ENCODE measurements at places on chromosomes 3 and 15.

DNA sequence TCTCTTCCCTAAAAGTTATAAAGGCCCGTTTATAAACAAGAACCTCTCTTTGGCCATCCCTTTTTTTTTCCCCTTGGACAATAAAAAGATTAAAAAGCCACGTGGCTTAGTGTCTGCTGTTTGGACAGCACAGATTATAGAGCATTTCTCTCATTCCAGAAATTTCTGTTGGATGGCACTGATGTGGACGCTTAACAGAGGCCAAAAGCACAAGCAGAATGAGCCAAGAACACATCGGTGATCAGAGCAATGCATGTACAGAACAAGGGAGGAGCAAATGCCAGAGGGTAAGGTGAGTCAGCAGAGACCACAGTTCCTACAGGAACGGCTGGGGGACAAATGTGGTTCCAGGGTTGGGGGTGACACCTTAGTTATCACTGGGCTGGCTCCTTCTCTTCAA lies 30.3 kb upstream of the CTNNB1 start:
- DNase-seq: no peak

DNA sequence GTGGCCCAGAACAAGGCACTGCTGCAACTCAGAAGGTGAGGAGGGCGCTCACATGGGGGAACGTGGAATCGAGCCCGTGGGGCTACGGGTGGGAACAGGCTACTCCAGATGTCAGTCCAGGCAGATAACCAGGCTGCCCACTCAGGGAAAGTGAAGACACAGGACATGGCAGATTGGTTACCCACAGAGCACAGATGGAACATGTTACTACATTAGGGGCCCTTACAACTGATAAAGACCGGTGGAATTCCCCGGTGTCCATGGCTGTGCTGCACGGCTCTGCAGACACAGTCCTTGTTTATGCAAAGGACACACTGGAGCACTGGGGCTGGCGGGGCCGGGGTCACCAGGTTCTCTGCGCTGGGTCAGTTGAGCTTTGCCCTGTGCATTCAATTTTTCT lies 36.9 kb downstream of the PCSK6 start:
- no peak for DNase-seq

GRCh38 chr3:81216192-81216591 lies 545.3 kb downstream of the GBE1 start:
- no peak for DNase-seq

DNA sequence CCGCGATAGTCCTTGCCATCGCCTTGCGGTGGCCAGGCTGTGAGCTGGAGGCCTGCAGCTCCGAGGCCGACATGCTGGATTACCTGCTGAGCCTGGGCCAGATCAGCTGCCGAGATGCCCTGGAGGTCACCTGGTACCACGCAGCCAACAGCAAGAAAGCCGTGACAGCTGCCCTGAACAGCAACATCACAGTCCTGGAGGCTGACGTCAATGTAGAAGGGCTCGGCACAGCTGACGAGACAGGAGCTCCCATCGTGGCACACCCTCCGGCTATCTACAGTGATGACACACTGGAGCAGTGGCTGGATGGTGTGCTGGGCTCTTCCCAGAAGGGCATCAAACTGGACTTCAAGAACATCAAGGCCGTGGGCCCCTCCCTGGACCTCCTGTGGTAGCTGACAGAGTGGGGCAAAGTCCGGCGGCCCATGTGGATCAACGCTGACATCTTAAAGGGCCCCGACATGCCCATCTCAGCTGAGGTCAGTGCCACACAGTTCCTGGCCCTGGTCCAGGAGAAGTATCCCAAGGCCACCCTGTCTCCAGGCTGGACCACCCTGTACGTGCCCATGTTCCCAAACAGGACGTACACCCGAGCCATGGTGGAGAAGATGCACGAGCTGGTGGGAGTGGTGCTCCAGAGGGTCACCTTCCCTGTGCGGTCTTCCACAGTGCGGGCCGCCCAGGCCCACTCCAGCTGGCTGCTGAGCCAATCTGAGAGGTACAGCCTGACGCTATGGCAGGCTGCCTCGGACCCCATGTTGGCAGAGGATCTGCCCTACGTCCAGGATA lies 70.2 kb downstream of the FAM43A start:
- no peak for DNase-seq

GRCh38 chr3:124826703-124827102 lies 60.5 kb downstream of the ITGB5 start:
- DNase-seq: no peak

Data from NCI-H446 treated with DMSO at 0.1 percent for 48 hours (cell line).